ENCODE measurements at places on chromosomes 11 and 22.

GRCh38 chr22:23110190-23110921 lies 31.4 kb downstream of the RSPH14 start:
- no peak for DNase-seq

GRCh38 chr11:13672576-13673210 lies 4.2 kb downstream of the FAR1 start:
- no peak for DNase-seq

DNA sequence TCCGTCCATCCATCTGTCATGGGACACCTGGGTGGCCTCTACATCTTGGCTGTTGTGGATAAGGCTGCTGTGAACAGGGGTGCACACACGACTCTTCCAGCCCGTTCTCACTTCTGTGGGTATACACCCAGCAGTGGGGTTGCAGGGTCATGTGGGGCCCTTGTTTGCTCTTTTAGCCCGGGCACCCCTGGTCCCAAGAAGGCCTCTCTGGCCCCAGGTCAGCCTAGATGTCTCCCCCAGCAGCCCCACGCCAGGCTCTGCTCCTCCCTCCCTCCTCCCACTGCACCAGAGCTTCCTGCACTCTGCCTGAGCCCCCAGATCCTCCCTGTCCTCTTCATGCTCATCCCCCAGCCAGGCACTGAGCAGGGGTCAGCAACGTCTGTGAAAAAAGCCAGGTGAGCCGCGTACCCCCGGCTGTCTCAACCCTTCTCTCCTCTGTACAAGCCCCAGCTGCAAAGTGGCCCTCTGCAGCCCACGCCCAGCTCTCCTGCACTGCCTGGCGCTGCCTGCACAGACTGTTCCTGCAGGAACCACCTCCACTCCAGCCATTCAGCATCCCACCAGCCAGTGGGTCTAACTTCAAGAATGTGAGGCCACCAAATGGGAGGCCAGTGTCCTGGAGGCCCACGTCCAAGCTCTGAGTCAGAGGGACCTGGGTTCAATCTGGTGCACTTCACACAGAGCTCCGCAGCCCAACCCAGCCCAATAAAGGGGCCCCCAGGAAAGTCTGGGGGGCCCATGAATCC lies 1508.9 kb downstream of the BRD1 start:
- no peak for DNase-seq

DNA sequence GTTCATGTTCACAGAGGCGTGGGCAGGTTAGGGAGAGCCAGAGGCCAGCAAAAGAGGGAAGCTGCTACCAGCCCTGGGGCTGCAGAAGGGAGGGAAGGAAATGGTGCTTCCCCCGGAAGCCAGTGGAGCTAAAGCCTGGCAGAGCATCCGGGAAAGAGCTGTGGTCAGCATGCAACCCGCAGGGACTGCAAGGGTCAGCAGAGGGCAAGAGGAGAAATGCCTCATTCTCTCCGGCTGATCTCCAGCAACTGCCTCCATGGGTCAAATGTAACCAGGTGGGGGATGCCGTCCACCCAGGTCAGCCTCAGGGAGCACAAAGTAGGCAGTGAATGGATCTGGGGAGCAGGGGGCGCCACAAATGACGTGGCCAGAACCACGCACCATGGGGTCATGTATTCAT lies 36.9 kb upstream of the PRR5 start:
- no peak for DNase-seq
